ENCODE measurements at places on chromosomes 6 and 20.

DNA sequence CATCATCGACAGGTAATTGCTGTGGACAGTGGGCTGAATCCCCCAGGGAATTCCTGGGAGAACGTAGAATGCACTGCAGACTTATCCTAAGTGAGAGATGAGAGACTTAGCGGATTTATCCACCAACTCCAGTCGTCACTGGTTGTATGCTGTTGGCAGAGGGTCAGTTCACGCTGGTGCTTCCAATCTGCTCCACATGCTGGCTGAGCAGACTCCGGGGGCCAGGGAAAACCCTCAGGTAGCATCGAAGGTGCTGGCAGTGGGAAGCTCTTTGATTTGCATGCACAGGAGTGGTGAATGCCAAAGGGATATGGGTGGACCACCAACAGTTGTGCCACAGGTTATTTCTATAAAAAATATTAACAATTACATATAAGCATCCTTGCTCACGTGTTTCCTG is 20.2 kb downstream of the TTLL9 start:
- no peak for DNase-seq

- DNase-seq, result no peak
Observed at GRCh38 chr6:74597266-74597665, 608.6 kb downstream of the COL12A1 start.

DNA sequence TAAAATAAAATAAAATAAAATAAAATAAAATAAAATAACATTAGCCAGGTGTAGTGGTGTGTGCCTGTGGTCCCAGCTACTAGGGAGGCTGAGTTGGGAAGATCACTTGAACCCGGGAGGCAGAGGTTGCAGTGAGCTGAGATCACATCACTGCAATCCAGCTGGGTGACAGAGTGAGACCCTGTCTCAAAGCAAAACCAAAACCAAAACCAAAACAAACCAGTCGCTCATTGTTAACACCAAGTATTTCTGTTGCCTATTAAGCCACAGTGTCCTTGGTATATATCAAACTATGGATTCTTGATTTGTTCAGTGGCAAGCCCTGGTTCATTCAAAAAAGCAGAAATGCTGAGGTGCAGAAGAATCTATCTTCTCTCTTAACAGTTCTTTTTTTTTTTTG is 65.7 kb downstream of the PYGB start:
- no peak for DNase-seq

DNA sequence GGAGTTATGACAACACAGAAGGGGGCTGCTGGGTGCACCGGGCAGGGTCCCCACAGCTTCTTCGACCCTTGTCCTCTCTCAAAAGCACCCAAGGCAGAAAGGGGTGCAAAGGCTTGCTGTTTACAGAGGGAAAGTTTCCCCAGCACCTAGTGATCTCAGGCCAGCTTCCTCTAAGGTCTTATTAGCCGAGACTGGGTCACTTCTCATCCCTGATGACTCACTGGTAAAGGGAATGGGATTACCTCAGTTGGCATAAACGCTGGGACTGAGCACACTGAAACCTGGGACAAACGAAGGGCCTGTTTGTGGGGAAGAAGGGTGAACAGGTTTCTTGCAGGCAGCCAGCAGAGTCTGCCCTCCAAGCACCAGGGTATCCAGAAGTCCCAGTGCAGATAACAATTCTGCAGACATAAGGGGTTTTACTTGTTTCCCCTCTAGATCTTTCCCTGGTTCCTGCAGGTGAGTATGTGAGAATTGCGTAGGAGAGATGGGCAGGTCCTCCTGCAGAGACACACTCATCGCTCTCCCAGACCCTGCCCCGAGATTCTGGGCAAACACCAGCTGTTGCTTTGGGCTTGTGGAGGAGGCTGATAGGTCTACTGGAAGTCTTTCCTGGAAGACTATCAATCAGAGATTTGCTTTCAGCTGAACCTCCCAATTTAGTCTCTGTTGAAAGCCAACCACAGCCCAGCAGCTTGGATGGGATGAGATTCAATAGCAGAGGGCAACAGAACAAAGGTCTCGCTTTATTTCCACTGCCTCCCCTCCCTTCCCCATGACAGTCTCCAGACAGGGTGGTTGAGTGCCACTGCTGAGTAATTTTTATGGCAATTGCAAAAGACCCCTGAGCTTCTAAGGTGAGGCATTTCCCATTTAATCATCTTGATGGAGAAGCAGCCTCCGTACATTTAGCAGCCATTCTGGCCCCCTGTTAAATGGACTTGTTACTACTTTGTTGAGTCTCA is 25.7 kb downstream of the KCNG1 start:
- no peak for DNase-seq

- DNase-seq, result no peak
Observed at GRCh38 chr20:47066484-47067270, 172.0 kb downstream of the EYA2 start.

DNA sequence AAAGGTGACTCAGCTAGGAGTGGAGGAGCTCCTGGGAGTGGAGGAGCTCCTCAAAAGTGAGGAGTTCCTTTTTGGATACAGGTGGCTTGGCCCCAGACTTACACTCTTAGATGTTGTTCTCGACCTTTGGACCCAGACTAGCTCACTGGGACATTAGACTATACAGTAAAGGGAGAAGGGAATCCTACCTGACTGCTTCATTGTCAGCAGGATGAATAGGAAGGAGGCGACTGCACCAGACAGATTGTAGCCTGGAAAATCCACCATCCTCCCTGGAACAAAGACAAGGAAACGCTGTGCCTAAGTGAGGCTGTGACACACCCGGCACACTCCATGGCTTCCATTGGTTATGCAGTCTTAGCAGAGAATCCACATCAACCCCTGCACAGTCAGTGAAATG is at the start of gene BTNL2:
Gene BTNL2 (minus strand): TSS at position 325 of the 400 bp plus-strand sequence. CDS start 58 bp downstream, at position 267.
- no peak for DNase-seq

GRCh38 chr6:128487746-128488145 is 32.7 kb downstream of the PTPRK start:
- no peak for DNase-seq

- no peak for DNase-seq
Observed at GRCh38 chr20:24546232-24546892, 76.9 kb downstream of the SYNDIG1 start.

DNA sequence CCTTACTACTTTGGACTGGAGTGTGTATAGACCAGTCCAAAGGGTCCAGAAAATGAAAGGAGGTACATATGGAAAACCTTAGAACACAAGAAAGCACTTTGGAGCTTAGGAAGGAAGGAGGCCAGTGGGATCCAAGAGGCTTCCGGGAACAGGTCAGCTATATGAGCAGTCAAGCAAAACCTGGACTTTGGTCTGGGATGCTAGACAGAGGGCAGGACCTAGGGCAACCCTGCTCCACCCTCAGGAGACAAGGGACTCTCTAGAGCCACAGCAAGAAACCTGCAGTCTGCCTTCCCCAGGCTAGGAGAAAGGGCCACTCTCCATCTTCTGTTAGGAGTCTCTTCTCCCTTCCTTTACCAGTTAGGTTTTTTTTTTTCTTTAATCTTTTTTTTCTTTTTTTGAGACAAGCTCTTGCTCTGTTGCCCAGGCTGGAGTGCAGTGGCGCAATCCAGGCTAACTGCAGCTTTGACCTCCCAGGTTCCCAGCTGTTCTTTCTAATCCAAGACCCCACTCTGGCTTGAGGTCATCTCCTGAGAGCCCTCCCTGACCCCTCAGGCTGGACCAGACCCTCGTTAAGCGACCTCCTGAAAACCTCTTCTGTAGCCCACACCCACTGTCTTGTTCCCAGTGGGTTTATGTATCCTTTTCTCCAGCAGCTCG is 4.6 kb downstream of the KCNK5 start:
- no peak for DNase-seq

GRCh38 chr6:43628393-43629103 is 516 bp downstream of the GTPBP2 start:
- DNase-seq, result no peak

GRCh38 chr6:13272131-13273046 is 55.9 kb downstream of the TBC1D7 start:
- no peak for DNase-seq

DNA sequence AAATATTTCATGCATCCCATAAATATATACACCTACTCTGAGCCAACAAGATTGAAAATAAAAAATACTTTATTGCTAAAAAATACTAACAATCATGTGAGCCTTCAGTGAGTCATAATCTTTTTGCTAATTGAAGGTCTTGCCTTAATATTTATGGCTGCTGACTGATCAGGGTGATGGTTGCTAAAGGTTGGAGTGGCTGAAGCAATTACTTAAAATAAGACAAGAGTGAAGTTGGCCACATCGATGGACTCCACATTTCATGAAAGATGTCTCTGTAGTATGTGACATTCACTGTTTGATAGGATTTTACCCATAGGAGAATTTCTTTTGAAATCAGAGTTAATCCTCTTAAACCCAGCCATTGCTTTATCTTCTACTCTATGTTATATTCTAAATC is 11.1 kb downstream of the TRDN start:
- no peak for DNase-seq

DNA sequence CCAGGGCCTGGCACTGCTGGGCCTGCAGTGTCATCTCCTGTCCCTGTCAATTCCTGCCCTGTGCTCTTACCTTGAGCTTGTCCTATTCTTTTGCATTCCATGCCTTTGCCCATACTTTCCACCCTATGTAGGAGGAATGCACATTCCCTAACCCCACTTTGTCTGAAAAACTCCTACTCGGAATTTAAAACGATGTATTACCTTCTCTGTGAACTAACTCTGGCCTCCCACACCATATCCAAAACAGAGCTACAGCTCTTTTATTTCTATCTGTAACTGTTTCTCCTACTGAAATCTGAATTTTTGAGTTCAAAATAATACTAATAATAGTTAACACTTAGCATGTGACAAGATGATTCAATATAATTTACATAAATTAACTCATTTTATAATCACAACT is 353.7 kb downstream of the FRK start:
- DNase-seq, result no peak

DNA sequence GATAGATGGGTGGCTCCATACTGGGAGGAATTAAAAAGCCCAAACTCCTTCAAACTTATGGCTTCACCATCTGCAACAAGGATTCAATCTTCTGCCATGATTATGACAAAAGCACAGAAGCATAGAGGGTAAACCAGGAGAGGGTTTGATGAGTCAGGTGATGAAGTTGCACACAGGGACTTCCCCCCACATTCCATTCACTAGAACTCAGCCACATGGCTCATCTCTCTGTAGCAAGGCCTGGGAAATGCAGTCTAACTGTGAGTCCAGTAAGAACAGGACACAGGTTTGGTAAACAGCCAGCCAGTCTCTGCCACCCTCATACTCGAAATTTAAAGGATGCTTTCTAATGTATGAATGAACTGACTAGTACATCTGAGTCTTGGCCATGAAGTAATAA is 142.9 kb downstream of the HIVEP2 start:
- DNase-seq, result peak; percentile 24

GRCh38 chr6:165599121-165599520 is 63.9 kb downstream of the PDE10A start:
- DNase-seq, result no peak

DNA sequence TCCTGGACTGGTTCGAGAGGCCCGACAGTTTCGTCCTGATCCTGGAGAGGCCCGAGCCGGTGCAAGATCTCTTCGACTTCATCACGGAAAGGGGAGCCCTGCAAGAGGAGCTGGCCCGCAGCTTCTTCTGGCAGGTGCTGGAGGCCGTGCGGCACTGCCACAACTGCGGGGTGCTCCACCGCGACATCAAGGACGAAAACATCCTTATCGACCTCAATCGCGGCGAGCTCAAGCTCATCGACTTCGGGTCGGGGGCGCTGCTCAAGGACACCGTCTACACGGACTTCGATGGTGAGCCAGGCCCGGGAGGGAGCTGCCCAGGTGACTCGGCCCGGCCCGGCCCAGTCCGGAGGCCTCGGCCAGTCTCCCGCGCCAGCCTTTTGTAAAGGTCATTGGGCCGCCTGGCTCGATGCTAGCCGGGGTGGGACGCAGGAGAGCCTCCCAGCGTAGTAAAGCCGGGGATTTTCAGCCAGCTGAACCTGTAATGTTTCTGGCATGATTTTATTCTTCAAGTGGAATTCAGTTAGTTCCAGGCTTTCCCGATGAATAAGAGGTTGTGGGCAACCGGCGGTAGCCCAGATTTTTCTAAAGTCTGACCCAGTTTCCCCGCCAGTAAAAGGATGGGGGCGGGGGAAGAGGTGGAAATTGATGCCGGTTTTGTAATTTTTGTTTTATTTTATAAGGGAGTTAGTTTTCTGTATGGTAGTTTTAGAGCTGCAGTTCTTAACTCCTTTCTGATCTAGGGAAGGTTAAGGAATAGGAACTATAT is 1.4 kb downstream of the PIM1 start:
- no peak for DNase-seq

DNA sequence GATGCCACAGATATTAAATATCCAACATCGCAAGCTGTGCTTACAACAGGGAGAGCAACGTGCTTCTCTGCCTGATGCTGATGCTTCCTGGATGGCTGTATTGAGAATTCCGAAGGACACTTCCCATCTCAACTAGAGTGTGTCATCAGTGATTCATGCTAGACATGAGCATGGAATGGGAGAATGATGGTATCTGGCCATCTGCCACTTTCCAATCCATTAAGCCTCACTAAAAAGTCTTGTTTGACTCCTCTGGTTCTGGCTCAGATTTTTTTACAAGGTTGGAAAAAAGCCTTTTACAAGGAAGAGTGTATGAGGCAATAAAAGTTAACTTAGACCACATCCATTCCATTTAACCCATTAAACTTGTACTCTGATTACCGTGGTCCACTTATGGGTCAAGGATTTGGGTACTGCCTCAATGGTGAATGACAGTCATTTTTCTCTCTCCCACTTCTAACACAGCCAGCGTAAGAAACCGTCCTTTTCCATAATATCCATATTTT is 265.3 kb downstream of the UST start:
- no peak for DNase-seq

GRCh38 chr20:63347950-63348827 is 13.0 kb downstream of the CHRNA4 start:
- no peak for DNase-seq

GRCh38 chr6:167027772-167028171 is 28.6 kb downstream of the CEP43 start:
- DNase-seq, result no peak
